ENCODE measurements at places on chromosomes 5 and 9.

- peak; percentile 24 for DNase-seq
Observed at GRCh38 chr5:108788142-108788541, 40.4 kb downstream of the FER start.

DNA sequence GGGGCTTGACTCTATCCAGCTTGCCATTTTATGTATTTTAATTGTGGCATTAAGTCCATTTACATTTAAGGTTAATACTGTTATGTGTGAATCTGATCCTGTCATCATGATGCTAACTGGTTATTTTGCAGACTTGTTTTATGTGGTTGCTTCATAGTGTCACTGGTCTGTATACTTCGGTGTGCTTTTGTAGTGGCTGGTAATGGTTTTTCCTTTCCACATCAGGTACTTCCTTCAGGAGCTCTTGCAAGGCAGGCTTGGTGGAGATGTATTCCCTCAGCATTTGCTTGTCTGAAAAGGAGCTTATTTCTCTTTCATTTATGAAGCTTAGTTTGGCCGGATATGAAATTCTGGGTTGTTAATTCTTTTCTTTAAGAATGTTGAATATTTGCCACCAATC, 145.9 kb downstream of the CPLANE1 start:
- no peak for DNase-seq

GRCh38 chr9:137588891-137589290, 1.4 kb downstream of the ZMYND19 start:
- no peak for DNase-seq

DNA sequence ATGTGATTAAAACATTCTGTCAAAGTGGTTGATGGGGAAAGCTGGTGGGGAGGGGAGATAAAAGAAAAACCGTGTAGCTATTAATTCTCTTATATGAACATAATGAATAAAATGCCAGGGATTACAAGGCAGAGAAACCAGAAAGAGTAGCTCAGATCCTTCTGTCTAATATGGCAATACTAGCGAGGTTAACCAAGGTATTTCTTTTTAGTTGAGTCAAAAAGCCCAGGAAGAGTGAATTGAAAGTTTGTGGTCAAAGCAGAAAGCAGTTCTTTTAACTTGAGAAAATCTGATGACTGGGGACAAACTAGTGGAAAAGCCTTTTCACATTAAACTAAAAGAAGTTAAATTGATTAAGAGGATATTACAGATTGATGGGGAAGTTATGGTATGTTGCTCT, 76.0 kb downstream of the ERBIN start:
- DNase-seq = no peak

DNA sequence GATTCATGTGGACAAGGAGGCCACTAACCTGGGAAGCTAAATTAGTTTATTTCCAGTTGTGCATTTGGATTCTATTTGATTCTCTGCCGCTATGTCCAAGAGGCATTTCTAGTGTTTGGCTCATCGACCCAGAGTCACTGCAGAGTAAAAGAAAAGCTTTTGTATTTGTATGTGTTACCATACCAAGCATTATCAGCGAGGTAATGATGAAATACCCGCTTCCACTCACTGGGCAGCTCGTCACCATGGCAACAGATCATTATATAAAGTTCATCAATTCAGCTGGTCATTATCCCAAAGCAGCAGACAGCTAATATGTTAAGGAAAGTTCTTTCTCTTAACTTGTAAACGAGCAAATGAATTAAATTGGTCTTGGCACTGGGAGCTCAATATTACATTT, 380.3 kb downstream of the SEMA5A start:
- DNase-seq = no peak

- no peak for DNase-seq
Observed at GRCh38 chr9:37324691-37325490, 97.6 kb upstream of the GRHPR start.

Measured in cerebellum (tissue), 4 donors.